Progenitor cell of endocrine pancreas (in vitro differentiated cells): ENCODE measurements at places on chromosomes 2 and 18. TPM values are rescaled to one million over a fixed set of nuclear protein-coding genes. Genes with fewer than 3 reads are reported as not detected.

DNA sequence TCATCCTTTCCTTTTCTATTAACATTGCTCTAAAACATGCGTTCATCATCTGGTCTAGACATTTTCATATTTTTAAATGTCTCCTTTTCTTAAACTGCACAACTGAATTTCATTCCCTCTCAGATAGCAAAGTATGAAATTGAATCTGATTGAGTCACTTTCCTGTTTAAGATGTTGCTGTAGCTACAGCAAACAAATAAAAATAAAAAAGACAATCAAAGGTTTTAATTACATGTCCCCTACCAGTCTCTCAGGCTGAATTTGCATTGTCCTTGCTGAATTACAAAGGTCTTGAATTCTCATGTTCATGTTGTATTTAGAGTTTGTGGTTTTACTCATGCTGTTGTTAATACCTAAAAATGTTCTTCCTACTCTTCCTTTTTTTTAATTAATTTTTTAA is 537.9 kb upstream of the LRATD1 start:
- DNase-seq: no peak

DNA sequence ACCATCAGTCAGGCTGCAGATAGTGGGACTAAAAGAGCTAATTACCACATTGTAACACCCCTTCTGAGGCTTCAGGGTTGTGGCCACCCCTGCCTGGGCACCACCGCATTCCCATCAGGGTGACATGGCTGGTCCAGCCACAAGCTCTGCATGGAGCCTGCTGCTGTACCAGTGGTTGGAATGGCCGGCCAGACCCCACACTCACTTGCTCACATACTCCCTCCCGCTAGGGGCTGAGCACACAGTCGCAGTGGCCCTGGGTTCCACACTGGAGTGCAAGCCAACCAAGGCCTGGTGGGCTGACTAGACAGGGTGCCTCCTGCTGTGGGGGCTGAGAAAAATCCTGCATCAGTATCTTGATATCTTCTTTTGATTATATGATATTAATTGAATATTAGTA is 182.8 kb upstream of the STK17B start:
- DNase-seq: no peak

The CHRND gene
- total RNA-seq: 0.12 TPM in 1 of 2 replicates, not detected in the other

- no peak for DNase-seq
These were observed 8.8 kb upstream of the ATOH8 start for GRCh38 chr2:85744741-85745601.

GRCh38 chr2:88250404-88250803 is 80.3 kb downstream of the THNSL2 start:
- DNase-seq: no peak

- DNase-seq: no peak
These were observed 18.8 kb upstream of the CASP10 start for GRCh38 chr2:201164166-201164565.

DNA sequence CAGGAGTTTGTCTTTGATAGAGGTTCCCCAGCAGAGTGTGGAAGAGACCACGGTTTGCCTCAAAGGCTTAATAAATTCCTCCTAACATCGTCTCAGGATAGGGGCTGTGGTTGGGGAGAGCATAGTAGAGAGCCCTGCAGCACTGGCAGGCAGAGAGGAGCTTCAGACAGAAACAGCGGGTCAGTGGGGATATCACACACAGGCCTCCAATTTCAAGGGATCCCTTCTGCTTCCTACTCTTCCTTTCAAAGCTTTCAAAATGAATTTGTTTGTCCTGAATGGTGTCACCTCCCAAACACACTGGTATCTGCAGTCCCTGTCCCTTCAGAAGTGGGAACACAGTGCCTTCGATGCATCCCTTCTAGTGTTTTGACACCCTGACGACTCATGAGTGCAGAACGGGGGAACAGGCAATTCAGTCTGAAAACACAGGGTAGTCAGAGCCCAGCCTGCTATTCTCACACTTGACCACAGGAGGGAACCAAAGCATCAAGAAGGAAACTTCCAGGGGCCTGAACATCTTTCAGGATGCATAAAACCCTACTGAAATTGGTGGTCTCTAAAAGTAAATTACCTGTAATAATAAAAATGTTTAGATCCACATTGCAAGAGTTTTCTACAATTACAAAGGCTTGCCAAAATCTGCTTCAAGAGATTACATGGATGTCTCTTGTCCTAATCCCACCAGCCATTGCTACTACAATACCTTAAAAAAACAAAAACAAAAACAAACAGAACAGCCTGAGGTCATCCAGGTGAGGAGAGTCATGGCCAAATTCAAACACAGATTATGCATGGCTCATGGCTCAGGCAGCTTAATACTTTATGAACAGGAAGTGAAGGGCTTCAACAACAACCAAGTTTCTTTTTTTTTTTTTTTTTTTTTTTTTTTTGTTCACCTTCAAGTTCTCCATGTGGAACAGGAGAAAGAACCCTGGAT is 49.8 kb downstream of the SLC14A2 start:
- DNase-seq: peak; percentile 42

DNA sequence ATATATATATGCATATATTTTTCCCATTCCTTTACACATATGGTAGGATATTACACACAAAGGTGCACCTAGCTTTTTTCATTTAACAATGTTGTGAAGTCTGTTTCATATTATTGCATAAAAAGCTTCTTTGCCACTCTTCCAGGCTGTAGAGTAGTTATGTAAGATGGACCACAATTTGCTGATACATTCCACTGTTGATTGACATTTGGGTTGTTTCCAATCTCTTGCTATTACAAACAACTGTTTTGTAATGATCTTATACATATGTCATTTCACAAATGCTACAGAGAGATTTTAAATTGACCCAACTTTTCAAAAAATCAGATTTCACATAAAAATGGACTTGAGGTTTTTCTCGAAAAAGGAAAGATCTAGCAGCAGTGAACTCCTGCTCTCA is 301.4 kb downstream of the CDCA7 start:
- no peak for DNase-seq

GRCh38 chr18:78156466-78156865 is 823.2 kb upstream of the SALL3 start:
- DNase-seq: no peak

The DYSF gene
- 1.4 and 1.6 TPM in 2 replicates for total RNA-seq

- no peak for DNase-seq
These were observed 1082.3 kb upstream of the TMEFF2 start for GRCh38 chr2:193276988-193277387.

- no peak for DNase-seq
These were observed 324.3 kb upstream of the PKDCC start for GRCh38 chr2:41723526-41723925.
